Endodermal cell (in vitro differentiated cells): ENCODE measurements at places on chromosomes 11 and 22. TPM values are rescaled to one million over a fixed set of nuclear protein-coding genes. Genes with fewer than 3 reads are reported as not detected.

Gene SSTR3
- total RNA-seq: 0.14 and 0.20 TPM in 2 replicates

Gene NNMT
- total RNA-seq: not detected in 2 replicates

Gene EFCAB6
- 1.4 to 1.8 TPM (median 1.6 TPM) in 3 replicates for total RNA-seq

Gene FIBIN
- not detected in 3 replicates for total RNA-seq

Gene TRIM66
- 3.4 and 4.6 TPM in 2 replicates for total RNA-seq

Gene C11orf42
- not detected in 2 replicates for total RNA-seq

Gene TRIM68
- total RNA-seq: 12.7 to 14.9 TPM (median 13.8 TPM) in 3 replicates

Gene OR8I2
- not detected in 2 replicates for total RNA-seq

Gene TMPRSS5
- 1.2 to 2.1 TPM (median 1.5 TPM) in 3 replicates for total RNA-seq

Gene CECR2
- total RNA-seq: 92.4 and 105 TPM in 2 replicates

Gene CAPRIN1
- total RNA-seq: 241 and 254 TPM in 2 replicates
